Fibroblast of skin of right quadriceps (primary cell): ENCODE measurements at places on chromosomes 2 and 18.

DNA sequence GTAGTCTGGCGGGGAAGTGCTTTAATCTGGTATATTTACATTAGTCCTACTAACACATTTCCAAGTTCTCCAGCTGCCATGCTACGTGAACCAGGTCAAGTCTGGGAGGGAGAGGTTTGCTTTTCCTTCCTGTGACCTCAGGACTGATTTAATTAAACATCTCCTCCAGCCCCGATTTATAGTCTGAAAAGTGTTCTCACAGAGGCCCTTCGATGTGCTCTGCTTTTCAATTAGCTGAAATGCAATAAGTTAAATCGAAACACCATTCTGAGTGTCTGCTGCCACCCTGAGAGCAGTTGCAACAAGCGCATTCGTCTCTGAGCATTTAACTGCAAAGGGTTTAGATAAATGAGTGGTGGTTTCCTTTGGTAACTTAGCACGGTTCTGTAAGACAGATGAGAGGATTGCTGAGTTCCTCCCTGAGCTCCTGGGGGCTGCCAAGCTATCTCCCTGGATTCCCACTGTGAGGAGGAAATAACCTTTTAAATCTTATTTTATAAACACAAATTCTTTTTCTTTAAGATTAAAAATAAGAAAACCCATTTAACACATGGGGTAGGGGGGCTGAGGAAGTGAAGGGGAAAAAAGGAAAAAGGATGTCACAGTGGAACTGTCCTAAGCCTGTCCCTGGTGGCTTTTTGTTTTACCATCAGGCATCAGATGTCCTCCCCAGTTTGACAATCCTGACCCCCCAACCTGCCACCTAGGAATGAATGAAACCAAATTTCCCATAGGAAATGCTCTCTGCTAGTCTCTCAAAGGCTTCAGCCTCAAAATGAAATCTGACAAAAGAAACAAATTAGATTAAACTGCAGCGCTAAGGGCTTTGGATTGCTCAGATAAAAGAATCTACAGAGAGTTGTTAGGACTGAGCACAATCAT, 56.5 kb upstream of the CREB1 start:
- DNase-seq = peak; percentile 87

DNA sequence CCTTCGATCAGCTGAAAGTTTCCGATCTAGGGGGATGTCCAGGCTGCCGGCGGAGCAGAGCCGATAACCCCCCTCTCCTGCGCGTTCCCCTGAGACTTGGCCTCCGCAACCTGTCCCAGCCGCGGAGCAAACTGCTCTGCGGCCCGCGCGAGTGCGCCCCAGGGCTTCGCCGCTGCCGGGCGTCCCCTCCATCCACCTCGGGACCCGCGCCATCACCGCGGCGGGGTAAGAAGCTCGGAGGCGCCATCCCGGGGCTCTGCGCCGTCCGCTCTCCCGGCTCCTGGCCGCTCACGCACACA, 990 bp upstream of the GDF7 start:
- DNase-seq = no peak

- DNase-seq = no peak
These were observed 66.9 kb downstream of the HS1BP3 start for GRCh38 chr2:20584045-20584398.

DNA sequence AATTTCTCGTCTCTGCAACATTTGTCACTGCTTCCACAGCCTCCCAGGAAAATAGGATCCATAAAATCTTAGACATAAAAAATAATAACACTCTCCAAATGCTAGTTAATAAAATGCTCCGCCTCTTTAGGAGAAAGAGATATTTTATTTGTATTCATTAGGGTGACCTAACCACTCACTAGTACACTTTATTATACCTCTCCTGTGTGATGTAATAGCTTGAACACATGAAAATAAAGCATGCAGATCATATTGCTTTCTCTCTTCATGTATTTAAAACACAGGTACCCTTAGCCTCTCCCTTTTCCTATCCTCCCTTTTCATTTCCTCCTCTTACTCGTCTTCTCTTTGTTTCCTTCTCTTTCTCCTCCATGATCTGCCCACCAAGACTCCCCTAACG, 694.2 kb downstream of the EPHA4 start:
- DNase-seq = no peak

DNA sequence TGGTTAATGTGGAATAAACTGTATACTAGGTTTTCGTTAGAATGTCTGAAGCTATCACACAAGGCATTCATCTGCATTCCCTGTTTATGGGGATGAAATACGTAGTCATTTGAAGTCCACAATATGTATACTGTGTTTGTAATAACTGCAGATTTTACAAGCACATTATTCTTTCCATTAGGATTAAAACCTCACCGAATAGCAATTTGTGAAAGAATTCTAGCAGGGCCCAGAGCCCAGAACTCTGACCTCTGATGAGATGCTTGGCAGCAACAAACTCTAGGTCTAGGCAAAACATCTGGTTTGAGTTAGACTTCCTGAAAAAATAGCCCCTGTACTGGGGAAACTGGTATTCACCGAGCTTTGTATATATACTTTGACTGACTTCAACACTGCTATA, 158.2 kb downstream of the SRBD1 start:
- DNase-seq = peak; percentile 94

DNA sequence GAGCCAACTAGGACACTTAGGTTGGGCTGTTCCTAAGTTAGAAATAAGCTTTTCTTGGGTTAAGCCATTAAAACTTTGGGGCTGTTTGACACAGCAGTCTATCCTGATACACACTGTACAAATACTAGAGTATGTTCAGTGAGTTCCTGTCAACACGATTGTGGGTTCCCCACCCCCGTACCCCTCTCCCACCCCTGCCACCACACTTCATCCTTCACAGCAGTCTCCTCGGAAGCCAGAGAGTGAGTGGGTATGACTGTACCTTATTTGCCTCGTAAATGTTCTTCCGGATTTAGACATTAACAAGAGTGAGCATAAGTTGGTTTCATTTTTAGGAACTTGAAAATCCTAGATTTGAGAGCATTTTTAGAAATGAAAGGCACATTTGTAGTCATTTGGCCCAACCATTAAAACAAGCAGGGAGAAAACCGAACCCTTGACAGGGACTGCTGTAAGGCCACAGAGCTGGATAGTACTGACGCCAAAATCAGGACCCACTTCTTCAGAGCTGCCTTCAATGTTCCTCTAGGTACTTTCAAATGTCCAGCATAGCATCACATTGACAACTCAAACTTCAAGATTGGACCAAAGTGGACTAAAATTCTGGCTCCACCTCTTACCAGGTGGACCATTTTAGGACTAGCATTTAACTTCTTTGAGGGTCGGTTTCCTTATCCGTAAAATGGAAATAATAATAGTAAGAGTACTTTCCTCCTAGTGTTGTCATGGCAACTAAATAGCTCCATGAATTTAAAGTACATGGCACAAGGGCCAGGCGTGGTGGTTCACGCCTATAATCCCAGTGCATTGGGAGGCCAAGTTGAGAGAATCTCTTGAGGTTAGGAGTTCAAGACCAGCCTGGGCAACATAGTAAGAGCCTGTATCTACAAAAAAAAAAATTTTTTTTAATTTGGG, 166.3 kb upstream of the SERTAD2 start:
- DNase-seq = no peak

DNA sequence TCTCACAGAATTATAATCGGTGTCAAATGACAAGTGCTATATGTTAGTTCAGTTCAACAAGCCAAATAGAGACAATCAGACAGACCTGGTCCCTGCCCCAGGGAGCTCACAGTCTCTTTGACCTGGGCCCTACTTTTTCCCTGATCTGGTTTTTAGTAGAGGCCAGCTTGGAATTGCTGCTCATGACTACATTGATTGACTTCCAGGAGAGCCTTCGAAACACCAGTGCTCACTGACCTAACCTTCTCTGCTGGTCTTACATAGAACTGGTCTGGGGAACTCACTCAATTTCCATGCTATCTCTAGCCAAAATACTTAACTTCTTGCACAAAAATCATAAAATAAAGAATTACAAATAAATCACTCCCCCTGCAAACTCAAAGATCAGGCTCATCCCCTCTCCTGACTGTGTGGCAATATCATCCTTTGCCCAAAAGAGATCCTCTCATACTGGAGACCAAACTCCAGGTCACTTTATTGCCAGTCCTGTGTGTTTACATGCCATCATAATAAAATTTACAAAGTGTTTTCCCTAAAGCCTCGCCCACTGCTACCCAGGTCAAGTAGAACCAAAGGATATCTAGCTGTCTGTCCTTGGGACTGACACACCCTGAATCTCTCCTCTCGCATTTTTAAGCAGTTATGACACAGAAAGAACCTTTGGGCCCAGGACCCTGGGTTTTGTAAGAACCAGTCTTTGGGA, 53.2 kb downstream of the PROC start:
- no peak for DNase-seq

DNA sequence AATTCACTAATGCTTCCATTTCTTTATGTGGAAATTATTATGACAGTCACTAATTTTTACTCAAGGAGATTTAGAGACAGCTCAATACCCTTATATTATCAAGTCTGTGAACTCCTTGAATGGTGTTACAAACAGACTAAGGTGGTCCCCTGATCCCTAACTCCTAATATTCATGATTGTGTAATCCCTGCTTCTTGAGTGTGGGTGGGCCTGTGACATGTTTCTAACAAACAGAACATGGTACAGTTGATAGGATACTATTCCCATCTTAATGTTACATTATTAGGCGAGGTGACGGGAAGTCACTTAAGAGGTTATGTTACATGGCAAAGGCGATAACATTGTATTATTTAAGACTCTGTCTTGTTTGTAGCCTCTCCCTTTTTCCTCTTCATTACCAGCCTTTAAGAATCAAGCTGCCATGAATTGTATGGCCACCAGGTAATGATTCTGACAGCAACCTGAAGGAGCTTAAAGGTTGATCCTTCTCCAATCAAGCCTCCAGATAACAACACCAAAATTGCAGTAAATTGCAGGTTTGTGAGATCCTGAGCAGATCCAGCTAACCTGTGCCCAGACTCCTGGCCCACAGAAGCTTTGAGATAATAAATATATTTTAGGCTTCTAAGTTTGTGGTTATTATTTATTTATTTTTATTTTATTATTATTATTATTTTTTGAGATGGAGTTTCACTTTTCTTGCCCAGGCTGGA, 32.1 kb downstream of the CYTIP start:
- no peak for DNase-seq

DNA sequence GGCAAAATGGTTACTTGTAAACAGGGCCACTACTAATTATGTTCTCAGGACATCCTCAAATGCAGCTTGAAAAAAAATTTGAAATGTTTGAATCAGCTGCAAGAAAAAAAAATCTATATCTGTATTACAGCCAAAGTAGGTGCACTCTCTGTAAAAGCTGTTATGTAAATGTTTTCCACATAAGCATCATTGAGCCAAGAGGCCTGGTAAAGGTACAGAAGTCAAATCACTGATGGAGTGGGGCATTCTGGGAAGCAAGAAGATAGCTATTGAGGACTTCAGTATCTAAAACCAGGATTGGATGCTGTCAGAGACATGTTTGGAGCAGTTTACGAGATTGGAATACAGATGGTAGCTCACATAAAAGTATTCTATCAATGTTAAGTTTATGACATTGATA, 80.3 kb downstream of the MAPRE2 start:
- no peak for DNase-seq

GRCh38 chr2:232085164-232085563, 123.7 kb downstream of the DIS3L2 start:
- DNase-seq = no peak

DNA sequence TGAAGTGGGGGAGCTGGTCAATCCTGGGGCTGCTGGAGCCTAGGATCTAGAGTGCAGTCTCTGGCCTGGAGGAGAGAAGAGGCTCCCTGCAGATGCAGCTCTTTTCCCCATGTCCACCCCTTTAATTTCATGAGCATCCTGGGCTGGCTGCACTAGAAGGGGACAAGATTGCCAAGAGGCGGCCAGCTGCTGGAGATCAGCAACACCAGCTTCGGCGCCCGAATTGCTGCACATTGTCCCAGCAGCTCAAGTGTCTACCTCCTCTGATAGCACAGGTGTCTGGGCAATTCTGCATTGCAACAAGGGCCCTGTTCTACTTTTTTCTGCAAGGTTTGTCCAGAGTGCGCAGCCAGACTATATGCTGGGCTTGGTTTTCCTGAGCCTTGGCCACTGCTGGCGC, 125.7 kb downstream of the AGAP1 start:
- DNase-seq = no peak

DNA sequence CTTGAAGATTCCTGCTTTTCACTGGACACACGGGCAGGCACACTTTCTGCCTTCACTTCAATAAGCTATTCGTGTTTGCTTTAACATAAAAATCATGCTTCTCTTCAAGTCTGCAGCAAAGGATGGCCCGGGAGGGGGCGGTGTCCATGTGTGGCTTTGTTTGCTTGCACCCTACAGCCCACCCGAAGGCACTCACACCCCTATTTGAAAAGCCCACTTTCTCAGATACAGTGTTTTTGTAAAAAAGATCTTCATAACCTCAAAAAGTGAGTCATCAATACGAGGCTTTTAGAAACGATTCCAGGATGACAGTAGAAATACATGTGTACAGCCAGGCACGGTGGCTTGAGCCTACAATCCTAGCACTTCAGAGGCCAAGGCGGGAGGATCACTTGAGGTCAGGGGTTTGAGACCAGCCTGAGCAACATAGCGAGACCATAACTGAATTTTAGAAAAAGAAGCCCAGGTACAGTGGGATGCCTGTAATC, 36.5 kb upstream of the HPCAL1 start:
- DNase-seq = peak; percentile 20

DNA sequence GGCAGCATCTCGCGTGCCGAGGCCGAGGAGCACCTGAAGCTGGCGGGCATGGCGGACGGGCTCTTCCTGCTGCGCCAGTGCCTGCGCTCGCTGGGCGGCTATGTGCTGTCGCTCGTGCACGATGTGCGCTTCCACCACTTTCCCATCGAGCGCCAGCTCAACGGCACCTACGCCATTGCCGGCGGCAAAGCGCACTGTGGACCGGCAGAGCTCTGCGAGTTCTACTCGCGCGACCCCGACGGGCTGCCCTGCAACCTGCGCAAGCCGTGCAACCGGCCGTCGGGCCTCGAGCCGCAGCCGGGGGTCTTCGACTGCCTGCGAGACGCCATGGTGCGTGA, 10.7 kb downstream of the ZAP70 start:
- no peak for DNase-seq

DNA sequence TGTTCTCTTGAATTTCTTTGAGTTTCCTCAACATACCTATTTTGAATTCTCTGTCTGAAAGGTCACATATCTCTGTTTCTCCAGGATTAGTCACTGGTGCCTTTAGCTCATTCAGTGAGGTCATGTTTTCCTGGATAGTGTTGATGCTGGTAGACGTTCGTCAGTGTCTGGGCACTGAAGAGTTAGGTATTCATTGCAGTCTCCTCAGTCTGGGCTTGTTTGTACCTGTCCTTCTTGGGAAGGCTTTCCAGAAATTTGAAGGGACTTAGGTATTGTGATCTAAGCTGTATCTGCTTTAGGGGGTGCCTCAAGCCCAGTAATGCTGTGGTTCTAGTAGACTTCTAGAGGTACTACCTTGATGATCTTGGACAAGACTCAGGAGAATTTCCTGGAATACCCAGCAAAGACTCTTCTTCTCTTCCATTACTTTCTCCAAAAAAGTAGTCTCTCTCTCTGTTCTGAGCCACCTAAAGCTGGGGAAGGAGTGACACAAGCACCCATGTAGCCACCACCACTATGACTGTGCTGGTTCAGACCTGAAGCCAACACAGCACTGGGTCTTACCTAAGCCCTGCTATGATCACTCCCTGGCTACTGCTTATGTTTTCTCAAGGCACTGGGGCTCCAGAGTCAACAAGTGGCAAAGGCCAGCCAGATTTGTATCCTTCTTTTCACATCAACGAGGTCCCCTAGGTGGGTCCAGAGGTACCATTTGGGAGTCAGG, 852.0 kb downstream of the BCL11A start:
- no peak for DNase-seq

- no peak for DNase-seq
These were observed 53.2 kb upstream of the ARL4C start for GRCh38 chr2:234550056-234550455.
